Naive B cell (primary cell): ENCODE measurements at places on chromosomes 5 and 9. TPM values are rescaled to one million over a fixed set of nuclear protein-coding genes. Genes with fewer than 3 reads are reported as not detected.

RLN1 gene
- polyA plus RNA-seq = 1.3 TPM

FOXD4L4 gene
- polyA plus RNA-seq = not detected

RAPGEF1 gene
- polyA plus RNA-seq = 6.5 TPM

TMOD1 gene
- 2.9 TPM for polyA plus RNA-seq

DOCK2 gene
- polyA plus RNA-seq = 102 TPM

DNA sequence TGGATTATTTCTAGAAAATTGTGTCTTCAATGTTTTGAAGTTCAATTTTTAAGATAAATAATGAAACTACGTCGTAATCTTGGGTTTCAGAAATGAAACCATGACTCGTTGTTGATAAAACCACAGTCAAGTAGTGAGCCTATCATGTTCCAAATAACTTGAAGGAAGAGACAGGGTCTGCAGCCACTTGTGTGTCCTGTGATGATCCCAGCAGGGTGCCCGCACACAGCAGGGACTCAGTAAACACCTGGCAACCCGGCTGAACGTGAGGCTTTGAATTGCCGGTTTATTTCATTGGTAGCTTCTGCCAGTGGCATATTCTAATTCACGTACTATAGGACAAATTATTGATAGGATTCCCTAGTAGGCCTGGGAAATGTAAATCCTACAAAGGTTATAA lies 679.6 kb downstream of the IRX1 start:
- no peak overlapping the region for H3K4me3 ChIP-seq
- H3K4me1 ChIP-seq = no peaks in the 10 kb centered on the region
- no peak overlapping the region for H3K27ac ChIP-seq
- H3K36me3 ChIP-seq = no peaks in the 10 kb centered on the region

DNA sequence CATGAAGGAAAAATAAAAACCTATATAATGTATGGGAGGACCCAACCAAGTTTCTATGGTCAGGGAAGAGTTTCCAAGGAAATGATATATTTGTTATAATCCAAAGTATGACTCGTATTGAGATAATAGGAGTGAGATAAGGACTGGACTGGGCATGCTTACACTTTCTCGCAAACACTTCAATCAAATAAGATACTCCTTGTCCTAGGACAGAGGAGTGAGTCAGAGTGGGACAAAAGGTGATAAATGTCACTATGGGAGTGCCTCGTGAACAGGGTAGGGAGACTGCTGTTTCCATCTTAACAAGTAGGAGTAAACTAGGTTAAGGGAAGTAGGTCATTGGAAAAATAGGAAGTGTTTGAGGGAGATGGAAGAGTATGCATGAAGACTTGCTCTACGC lies 47.2 kb downstream of the MACIR start:
- no peak for DNase-seq
- H3K4me3 ChIP-seq = no peak overlapping the region
- no peaks in the 10 kb centered on the region for H3K36me3 ChIP-seq
- H3K4me1 ChIP-seq = no peaks in the 10 kb centered on the region
- H3K27ac ChIP-seq = no peak overlapping the region

DNA sequence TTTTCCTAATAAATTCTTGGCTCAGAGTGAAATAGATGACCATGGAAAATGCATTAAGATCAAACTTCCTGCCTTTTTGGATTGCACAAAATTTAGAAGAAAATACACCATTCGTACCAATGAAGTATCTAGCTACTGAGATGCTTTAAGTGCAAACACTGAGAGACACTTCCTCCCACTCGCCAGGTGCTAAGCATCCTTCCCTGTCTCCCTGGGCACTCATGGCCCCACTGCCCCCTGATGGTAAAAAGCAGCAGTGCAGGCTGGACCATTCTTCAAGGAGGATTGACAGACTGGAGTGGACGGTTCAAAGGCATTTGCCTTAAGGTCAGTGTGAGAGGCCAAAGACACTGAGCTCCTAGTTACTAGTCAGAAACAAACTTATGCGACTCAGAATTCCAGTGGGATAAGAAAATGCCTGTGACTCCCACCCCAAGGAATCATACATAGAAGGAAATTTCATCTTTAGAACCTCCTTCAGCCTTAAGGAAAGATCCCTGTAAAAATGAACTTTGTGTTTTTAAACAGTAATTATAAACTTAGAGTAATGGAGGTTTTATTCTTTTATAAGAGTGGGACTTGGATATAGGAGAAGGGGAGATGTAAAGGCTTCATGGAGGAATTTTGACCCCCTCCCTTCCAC lies 86.0 kb upstream of the SLC30A5 start:
- H3K27me3 ChIP-seq = peaks cover 22% of the 10 kb centered on the region
- H3K27ac ChIP-seq = no peak overlapping the region
- DNase-seq = peak; percentile 50
- H3K36me3 ChIP-seq = no peaks in the 10 kb centered on the region
- no peaks in the 10 kb centered on the region for H3K4me1 ChIP-seq
- no peak overlapping the region for H3K4me3 ChIP-seq

GRCh38 chr5:83199126-83199525 lies 121.8 kb downstream of the XRCC4 start:
- no peaks in the 10 kb centered on the region for H3K27me3 ChIP-seq
- DNase-seq = no peak
- peak overlapping the region; percentile 67 for H3K27ac ChIP-seq
- H3K36me3 ChIP-seq = no peaks in the 10 kb centered on the region
- no peak overlapping the region for H3K4me3 ChIP-seq

DNA sequence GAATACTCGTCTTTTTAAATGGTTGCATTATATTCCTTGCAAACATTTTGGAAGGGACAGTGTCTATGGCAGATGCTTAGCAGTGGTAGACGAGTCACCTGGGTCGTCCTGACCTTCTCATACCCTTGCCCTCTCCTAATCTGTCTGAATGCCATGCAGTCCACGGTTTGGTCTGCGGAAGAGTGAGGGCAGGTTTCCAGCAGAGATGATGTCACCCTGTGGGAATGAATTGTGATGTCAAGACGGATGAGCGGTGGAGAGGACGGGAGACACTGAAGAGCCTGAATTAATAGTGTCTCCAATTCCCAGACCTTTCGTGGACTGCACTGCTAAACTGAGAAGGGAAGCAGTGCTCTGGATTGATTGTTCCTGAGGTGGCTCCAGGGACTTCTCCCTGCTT lies 329.0 kb upstream of the PANK3 start:
- H3K27ac ChIP-seq = no peak overlapping the region
- H3K4me1 ChIP-seq = no peaks in the 10 kb centered on the region
- H3K4me3 ChIP-seq = no peak overlapping the region
- no peaks in the 10 kb centered on the region for H3K36me3 ChIP-seq

DNA sequence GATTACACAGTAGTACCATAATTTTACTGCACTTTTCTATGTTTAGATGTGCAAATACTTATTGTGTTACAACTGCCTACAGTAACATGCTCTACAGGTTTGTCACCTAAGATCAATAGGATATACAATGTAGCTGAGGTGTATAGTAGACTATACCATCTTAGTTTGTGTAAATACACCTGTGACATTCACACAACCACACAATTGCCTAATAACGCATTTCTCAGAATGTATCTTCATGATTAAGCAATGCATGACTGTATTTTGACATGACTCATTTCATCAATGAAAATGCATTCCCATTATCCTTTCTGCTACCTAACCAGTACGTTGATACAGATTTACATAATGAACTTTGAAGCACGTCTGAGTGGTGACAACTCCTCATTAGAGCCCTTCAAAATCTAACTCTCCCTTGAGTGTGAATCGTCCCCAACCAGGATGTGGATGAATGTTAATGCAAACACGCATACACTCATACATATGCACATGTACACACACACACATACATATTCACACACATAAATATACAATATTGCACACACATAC lies 28.4 kb downstream of the GZMK start:
- H3K36me3 ChIP-seq = peaks cover 13% of the 10 kb centered on the region
- DNase-seq = no peak
- H3K4me3 ChIP-seq = no peak overlapping the region
- H3K4me1 ChIP-seq = no peaks in the 10 kb centered on the region
- H3K27ac ChIP-seq = no peak overlapping the region

DNA sequence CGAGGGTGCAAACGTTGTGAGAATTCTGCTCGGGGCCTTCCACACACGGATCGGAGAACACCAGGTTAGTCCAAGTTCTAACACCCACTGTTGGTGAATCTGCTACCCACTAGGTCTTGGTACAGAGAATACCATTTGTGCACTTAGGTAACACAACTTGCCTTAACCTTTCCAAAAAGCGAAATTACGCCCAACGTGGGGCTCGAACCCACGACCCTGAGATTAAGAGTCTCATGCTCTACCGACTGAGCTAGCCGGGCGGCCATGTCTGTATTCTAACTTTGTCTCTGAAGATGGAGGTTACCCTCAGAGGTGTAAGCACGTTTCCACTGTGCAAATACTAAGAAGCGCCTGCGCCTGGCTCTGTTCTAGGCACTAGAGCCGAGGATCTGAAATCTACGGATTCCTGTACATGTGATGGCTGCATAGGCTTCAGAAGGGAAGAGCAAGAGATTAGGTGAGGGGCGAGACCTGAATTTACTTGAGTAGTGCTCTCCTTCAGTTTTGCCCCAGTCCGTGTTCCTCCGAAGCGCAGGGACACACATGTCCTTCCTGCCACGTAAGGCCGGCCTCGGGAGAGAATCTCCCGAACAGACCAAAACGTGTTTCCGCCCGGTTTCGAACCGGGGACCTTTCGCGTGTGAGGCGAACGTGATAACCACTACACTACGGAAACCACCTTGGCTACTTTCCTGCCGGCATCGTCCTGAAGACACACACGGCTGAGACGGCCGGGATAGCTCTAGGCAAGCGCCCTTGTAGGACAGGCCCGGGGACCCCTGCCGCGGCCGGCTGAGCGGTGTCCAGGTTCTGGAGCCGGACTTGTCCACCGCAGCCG lies 1.1 kb upstream of the TRIM41 start:
- H3K36me3 ChIP-seq = no peaks in the 10 kb centered on the region
- peak overlapping the region; percentile 98 for H3K4me3 ChIP-seq
- H3K4me1 ChIP-seq = peaks cover 62% of the 10 kb centered on the region

- no peak overlapping the region for H3K4me3 ChIP-seq
- peak overlapping the region; percentile 6 for H3K27ac ChIP-seq
- DNase-seq = no peak
Observed at GRCh38 chr5:43315263-43315662, 2.1 kb upstream of the HMGCS1 start.

GRCh38 chr9:107180206-107180605 lies 102.9 kb upstream of the RAD23B start:
- H3K4me1 ChIP-seq = no peaks in the 10 kb centered on the region
- no peak overlapping the region for H3K27ac ChIP-seq
- no peak overlapping the region for H3K4me3 ChIP-seq
- H3K36me3 ChIP-seq = peaks cover 20% of the 10 kb centered on the region

- peaks cover 9% of the 10 kb centered on the region for H3K27me3 ChIP-seq
- H3K27ac ChIP-seq = no peak overlapping the region
- DNase-seq = no peak
- H3K4me1 ChIP-seq = no peaks in the 10 kb centered on the region
Observed at GRCh38 chr5:33824516-33825195, 67.1 kb downstream of the ADAMTS12 start.

- no peaks in the 10 kb centered on the region for H3K36me3 ChIP-seq
- DNase-seq = no peak
- H3K27me3 ChIP-seq = no peaks in the 10 kb centered on the region
Observed at GRCh38 chr5:111517853-111518501, 5.6 kb upstream of the STARD4 start.

DNA sequence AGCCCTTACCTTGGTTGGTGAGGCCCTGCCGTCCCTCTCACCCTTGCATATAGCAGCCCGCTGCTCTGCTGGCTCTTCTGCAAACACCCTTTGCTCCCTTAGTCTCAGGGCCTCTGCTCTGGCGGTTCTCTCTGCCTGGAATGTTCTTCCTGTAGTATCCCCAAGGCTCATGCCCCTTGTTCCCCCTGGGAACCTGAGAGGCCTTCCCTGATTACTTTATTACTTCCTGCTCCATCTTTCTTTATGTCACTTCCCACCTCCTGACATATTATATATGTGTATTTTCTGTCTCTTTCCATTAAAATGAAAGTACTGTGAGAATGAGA lies 73.9 kb upstream of the SPRY4 start:
- H3K4me1 ChIP-seq = peaks cover 21% of the 10 kb centered on the region
- DNase-seq = no peak
- H3K27ac ChIP-seq = no peak overlapping the region

GRCh38 chr5:137688210-137688840 lies 47.6 kb downstream of the KLHL3 start:
- no peak overlapping the region for H3K27ac ChIP-seq
- no peak overlapping the region for H3K4me3 ChIP-seq
- DNase-seq = no peak
- H3K27me3 ChIP-seq = no peaks in the 10 kb centered on the region
- H3K4me1 ChIP-seq = no peaks in the 10 kb centered on the region

DNA sequence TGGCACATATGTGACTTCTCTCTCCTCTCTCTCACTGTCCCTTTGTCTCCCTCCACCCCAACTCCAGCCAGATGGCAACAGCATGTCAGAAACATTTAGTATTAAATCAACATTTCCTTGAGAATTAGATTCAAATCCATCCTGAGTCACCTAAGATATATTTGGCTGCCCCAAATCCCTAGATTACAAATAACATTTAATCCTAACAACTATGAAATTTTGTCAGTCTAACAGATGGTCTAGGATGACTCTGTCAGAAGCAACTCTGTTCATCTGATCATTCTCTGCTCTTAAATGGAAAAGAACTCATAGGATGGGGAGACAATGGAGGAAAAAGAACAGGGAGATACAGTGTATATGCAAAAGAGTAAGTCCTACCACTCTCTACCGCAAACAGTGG lies 201.2 kb downstream of the TSSK1B start:
- no peaks in the 10 kb centered on the region for H3K4me1 ChIP-seq
- no peak overlapping the region for H3K27ac ChIP-seq
- H3K36me3 ChIP-seq = no peaks in the 10 kb centered on the region
- DNase-seq = no peak
- peaks cover 43% of the 10 kb centered on the region for H3K27me3 ChIP-seq
